ENCODE measurements at places on chromosomes 3 and 15.

GRCh38 chr3:70342149-70342548 is 29.7 kb upstream of the MDFIC2 start:
- no peak for DNase-seq

GRCh38 chr15:86885616-86886015 is 805.9 kb downstream of the AGBL1 start:
- no peak for DNase-seq

DNA sequence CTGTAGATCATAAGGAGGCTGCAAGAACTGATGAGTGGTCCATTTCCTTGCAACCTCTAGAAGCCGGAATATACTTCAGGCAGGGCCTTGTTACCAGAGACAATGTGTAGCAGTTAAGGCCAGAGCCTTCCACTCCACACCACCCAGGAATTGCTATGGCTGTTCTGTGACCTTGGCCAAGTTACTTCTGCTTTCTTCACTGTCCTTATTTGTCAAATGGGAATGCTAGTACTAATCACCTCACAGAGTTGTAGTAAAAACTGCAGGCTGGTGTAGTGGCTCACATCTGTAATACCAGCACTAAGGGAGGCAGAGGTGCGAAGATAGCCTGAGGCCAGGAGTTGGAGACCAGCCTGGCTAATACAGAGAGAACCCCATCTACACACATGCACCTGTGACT is 28.7 kb upstream of the RPN1 start:
- no peak for DNase-seq

DNA sequence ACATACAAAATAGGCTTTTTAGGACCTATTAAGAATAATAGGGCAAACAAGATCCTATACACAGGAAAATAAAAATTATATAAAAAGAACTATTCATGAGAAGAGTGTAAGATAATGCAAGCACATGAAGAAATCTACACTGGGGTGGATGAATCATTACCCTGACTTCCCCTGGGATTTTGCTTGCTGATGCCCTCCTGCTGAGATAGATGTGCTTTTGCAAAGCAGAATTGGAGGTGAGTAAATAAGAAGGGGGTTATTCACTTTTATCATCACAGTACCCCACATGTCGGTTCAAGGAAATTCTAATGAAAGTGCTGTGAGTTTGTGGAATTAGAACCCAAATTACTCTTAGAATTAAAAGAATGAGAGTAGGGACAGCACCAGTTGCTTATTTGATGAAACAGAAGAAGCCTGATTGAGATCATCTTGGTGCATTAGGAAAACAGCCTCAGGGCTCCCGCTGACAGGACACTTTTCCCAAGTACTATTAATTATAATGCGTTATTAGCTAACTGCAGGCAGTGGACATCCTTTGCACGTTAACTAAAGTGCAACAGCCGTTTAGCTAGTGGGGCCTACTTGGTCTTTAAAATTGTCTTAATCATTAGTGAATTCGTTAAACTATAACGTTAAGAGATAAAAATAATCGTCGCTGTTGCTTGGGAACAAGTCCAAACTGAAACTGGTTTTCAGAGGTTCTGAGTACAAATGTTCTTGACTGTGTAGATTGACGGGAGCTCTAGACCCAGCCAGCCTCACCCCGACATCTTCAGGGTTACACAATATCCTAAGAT is 48.4 kb downstream of the SLC2A2 start:
- peak; percentile 56 for DNase-seq

DNA sequence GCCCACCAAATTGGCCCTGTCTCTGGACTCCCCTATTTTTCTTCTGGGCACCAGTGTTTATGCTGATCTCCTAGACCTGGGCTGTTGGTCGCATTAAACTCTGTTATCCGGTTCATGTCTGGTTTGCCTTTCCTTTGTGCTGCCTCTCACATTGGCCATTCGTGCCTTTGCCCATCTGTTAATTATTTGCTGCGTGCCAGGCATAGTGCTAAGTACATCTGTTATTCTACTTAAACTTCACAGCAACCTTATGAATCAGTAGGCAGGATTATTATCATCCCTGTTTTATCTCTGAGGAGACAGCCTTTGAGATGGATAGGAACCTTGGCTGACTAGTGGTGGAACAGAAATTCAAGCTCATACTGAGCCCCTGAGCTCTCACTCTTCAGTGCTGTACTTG is 76.0 kb downstream of the THSD4 start:
- peak; percentile 37 for DNase-seq

DNA sequence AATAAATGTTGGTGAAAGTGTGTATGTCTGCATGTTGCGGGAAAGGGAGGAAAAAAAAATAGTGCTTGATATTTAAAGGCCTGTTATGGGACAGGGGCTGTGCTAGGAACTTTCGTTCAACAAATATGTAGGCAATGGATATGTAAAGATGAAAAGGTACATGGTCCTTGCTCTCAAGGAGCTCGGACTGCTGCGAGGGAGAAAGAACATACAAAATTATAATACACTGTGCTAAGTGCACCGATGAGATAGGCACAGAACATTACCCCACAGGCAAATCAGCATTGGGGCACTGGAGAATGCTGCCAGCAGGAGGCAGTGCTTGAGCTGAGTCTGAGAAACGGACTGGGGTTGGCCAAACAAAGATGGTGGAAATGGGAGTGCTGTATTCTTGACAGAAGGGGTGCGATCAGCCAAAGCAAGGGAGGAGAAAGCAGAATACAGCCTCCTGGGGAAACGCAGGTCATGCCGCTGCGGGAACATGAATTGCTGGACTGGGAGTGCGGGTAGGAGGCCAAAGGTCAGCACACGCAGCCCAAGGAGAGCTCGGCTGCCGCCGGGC is 649 bp downstream of the C15orf40 start:
- peak; percentile 69 for DNase-seq

DNA sequence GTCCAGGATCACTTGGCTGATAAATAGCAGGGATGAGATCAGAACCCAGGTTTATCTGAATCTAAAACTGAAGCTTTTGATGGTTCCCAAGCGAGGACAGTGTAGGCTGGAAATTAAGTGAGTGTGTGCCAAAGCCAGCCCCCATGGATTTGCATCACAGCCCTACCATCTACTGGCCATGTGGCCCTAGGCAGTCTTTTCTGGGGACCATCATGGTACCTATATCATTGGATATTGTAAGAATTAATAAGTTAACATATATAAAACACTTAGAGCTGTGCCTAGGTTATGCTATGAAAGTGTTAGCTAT is 32.8 kb upstream of the SSR3 start:
- DNase-seq: no peak

- DNase-seq: no peak
Measured at GRCh38 chr3:147359177-147360050, 46.9 kb downstream of the ZIC4 start.

- DNase-seq: no peak
Measured at GRCh38 chr15:38743147-38743546, 178.5 kb upstream of the RASGRP1 start.

DNA sequence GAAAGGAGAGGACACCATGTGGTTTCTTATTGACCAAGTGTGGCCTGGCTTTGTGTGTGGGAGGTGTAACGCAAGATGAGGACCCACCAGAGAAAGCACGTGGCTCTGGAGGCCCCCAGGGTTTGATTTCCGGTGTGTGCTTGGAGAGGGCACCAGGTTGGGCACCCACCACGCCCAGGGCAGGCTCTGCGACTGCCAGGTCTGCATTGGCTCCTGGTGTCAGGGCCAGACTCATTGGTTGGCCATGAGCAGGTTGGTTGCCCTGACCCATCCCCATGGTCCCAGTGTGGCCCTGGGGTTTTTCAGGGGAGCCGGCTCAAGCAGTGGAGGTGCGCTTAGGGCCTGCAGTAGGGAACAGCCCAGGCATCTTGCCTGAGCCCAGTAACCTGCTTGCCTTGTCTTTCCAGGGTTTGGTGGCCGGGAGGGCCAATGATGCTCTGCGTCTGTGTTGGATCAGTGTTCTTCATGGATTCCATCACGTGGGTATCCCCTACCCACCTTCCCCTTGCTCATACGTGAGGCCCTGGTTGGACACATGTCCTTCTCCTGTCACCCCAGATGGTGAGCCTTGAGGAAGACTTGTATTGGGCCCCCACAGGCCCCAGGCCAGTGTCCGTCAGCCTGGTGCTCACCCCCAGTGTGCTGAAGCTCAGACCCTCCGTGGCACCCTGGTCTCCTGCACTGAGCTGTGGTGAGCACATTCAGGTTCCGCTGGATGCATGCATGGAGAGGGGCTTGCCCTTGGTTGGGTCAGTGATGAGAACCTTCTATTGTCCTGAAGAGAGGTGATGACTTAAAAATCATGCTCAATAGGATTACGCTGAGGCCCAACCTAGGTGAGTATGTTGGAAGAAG is 193.9 kb downstream of the UBE3A start:
- DNase-seq: no peak

Data from fibroblast of skin of abdomen (primary cell).